ENCODE measurements at places on chromosomes 5 and 9.

GRCh38 chr5:6760686-6761085, 47.5 kb downstream of the TENT4A start:
- no peak for DNase-seq

GRCh38 chr9:106869458-106869857, 6.5 kb downstream of the ZNF462 start:
- no peak for DNase-seq

GRCh38 chr5:8576178-8576577, 707.2 kb downstream of the MTRR start:
- DNase-seq = no peak

DNA sequence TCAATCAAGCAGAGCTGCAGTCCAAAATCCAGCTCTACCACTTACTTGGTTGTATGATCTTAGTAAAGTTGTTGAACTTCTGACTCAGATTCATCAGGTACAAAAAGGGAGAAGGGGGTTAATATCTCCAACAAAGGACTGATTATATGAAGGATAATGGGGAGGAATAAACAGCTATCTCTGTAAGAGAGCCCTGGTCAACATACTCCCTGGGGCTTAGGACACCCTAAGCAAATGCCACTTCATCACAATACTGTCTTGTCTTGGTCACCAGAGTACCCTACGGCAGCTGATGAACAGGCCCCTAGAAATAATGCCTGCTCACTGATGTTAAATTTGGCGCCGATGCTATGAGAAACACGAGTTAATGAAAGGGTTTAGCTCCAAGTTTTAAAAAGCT, 34.8 kb downstream of the LHFPL2 start:
- DNase-seq = no peak

- no peak for DNase-seq
Measured at GRCh38 chr5:60578315-60578714, 121.7 kb downstream of the DEPDC1B start.

DNA sequence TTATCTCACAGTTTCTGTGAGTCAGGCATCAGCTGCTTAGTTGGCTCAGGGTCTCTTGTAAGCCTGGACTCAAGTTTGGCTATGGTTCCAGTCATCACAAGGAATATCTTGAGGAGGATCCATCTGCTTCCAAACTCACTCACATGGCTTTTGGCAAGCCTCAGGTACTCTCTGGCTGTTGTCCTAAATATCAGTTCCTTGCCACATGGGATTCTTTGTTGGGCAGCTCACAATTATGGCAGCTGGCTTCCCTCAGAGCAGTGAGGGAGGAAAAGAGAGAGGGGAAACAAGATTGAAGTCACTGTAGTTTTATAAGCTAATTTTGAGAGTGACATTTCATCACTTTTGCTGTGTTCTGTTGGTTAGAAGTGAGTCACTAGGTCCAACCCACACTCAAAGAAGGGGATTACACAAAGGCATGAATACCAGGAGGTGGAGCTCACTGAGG, 144.5 kb downstream of the GCNT1 start:
- DNase-seq = no peak

DNA sequence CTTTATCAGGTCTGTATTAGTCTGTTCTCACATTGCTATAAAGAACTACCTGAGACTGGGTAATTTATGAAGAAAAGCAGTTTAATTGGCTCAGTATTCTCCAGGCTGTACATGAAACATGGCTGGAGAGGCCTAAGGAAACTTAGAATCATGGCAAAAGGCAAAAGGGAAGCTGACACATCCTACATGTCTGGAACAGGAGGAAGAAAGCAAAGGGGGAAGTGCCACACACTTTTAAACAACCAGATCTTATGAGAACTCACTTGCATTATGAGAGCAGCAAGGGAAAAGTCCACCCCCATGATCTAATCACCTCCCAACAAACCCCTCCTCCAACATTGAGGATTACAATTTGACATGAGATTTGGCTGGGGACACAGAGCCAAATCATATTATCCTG, 132.1 kb downstream of the PCSK1 start:
- no peak for DNase-seq
